Activated CD4-positive, alpha-beta T cell treated with anti-CD3 and anti-CD28 coated beads, Interleukin-2, amount 50 U/mL, for 4 hours (primary cell): ENCODE measurements at places on chromosomes 5 and 9.

DNA sequence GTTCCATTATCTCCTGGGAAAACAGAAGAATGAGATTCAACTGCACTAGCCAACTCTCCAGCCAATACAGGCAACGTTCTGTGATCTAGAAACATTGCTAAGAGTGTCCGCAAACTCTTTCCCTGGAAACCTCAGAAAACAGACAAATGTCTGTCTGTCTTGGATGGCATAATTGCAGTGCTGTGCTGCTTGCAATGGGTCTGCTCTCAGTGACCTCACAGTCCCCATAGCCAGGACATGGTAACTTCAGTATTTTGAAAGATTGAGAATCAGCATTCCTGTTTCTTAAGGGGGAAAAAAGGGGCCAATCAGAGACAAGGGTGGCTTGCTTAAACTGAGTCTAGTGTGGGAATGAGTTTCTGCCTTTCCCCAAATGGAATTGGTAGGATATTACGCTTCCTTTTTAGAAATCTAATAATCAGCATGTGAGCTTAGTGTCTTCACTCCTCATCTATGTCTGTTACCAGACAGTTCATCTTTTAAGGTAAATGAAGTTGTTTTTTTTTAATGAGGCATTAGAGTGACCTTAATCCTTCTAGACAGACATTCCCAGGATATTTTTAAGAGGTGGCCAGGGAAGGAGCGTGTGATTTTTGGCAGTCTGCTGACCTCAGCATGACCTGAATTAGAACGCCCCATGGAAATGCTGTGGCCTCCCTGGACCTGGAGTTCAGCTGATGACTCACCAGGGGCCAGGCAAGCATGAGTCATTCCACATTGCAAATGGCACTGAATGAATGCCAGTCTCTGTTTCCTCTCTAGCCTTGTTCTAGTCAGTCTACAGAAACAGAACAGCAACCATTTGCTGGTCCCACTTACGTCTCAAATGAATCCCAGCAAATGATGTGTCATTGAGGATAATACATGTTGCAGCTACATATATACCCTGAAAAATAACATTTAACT lies 210.2 kb upstream of the ACTBL2 start:
- peak; percentile 5 for DNase-seq

DNA sequence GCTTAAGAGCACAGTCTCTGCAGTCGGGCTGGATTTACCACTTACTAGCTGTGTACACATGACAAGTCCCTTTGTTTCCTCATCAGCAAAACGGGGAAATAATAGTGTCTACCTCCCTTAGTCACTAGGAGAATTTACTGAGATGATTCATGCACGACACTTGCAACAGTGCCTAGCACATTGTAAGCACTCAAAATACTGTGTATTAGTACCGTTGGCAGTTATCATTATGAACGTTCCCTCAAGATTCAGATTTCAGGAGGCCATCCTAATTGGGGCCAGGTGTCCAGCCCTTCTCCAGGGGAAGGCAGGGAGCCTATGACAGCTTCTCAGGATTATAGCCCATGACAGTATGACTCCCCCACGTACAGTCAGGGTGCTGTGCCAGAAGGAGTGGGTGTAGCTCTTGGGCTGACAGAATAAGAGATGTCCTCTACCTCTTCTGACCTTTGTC lies 164.3 kb downstream of the DOCK2 start:
- no peak for DNase-seq

GRCh38 chr5:84239494-84239893 lies 145.2 kb downstream of the EDIL3 start:
- no peak for DNase-seq

- no peak for DNase-seq
Observed at GRCh38 chr9:105299190-105299854, 54.9 kb downstream of the SLC44A1 start.

DNA sequence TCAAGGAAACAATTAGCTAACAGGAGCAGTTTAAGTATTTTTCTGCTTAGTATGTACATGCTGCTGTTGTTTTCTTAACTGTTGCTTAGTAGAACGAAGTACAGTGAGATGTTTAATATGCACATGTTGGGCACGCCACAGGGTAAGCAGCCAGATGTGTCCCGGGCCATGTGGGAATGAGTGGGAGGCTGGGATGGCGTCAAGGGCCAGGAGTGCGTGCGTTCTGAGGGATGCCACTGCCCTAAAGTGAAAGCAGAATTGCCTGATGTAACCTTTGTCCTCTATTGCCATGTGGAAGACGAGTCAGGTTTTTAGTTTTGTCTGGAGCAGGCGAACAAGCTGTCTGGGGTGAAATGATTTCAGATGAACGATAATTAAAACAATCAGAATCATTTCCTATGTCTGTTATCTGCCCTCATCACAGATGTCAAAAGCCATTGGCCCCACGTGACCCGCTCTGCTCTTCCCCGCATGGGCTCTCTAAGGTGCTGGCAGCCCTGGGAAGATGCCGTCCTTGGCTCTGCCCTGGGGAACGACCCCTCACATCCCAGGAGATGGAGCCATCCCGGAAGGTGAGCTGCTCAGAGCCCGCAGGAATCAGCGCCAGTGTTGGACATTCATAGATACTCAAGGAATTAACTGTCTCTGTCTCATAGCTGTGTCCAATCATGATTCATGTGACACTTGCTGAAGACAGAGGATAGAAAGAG lies 356.6 kb upstream of the IRX4 start:
- DNase-seq, result no peak

DNA sequence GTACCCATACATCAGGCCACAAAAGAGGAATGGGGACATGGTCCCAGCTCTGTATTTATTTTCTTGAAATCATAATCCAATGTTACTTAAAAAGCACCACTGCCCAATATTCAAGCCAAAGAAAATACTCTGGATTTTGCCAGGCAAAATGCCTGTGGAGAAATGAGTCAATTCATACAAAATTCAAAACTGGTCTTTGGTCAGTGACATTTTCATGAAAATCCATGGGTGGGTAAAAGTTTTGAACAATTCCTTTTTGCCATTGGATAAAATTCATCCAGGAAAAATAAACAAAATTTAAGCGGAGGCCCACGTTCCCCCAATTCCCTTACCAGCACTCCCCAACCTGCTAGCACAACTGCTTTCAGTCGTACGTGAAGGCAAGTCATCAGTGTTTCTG lies 186.2 kb downstream of the GLIS3 start:
- DNase-seq, result no peak

DNA sequence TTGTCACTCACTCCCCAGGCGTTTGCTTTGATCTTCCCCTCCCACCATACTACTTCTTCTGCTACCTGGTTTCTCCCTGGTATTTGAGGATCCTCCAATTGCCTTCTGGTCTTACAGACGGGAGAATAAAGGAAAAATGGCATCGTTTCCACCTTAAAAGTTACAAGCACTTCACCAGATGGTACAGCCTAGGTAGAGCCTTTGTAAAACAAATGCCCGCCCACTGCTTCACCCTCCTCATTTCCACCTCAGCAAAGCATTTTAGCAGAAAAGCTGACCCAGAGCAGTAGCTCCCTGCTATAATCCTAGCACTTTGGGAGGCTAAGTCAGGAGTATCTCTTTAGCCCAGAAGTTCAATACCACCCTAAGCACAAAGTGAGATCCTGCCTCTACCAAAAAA lies 5.1 kb upstream of the ANXA2R start:
- no peak for DNase-seq

- no peak for DNase-seq
Observed at GRCh38 chr9:127977884-127978647, 2.7 kb downstream of the EEIG1 start.

DNA sequence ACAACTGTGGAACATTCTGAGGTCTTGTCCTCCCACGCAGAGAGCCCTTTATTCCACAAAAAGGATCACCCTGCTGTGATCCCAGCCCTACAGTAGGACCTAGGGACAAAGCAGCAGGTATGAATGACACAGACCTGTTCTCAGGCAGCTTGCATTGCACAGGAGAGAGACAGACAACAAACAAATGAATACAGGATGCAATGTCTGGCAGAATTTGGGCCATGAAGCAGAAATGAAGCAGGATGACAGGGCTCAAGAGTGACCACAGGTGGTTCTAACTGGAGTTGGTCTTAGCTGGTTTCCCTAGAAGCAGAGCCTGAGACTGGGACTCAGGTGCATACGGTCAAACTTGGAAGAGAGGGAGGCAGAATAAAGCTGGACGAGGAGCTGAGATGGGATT lies 388.8 kb downstream of the CDK5RAP2 start:
- no peak for DNase-seq
